ENCODE measurements at places on chromosomes 4 and X. TPM values are rescaled to one million over a fixed set of nuclear protein-coding genes. Genes with fewer than 3 reads are reported as not detected.

DNAAF6 gene
- not detected for total RNA-seq

ASB12 gene
- 0.14 TPM for total RNA-seq

MUC7 gene
- total RNA-seq, result not detected

SPATA4 gene
- 0.29 TPM for total RNA-seq

GAGE12F gene
- total RNA-seq, result 0.86 TPM

MAMLD1 gene
- 1.9 TPM for total RNA-seq

MID1 gene
- total RNA-seq, result 30.6 TPM
